Suprapubic skin (tissue), 4 donors: ENCODE measurements at places on chromosomes 12 and 14. TPM values are rescaled to one million over a fixed set of nuclear protein-coding genes. Genes with fewer than 3 reads are reported as not detected.

RILPL2 gene
- total RNA-seq: 3.2 TPM

DNA sequence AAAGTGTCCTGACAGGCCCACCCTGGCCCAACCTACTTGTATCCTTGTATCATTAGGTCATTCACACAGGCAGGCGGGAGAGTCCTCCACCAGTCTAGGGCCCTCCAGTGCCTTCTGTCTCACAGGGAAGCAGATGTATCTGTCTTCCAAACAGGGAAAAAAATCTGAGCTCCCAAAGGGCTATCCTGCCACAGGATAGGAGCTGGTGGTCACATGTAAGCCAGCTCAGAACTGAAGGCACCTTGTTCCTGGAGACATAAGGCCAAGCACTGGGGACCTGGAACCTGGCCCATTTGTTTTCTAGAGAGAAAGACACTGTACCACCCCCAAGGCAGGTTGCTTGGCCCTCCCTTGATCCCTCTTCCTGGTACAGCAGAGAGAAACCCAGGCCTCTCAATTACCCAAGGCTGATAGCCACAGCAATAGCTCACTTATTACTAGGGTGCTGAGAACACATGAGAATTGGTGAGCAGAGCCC lies 19.4 kb upstream of the PLEKHH1 start:
- DNase-seq: no peak
- H3K4me1 ChIP-seq: peaks cover 24% of the 10 kb centered on the region
- no peaks in the 10 kb centered on the region for H3K36me3 ChIP-seq
- no peak overlapping the region for H3K4me3 ChIP-seq

- H3K27ac ChIP-seq: no peak overlapping the region
- DNase-seq: no peak
- no peaks in the 10 kb centered on the region for H3K27me3 ChIP-seq
- no peaks in the 10 kb centered on the region for H3K36me3 ChIP-seq
- H3K4me3 ChIP-seq: no peak overlapping the region
Observed at GRCh38 chr14:61121355-61121787, 140.3 kb downstream of the SLC38A6 start.

GRCh38 chr14:86505808-86506207 lies 975.9 kb downstream of the FLRT2 start:
- DNase-seq: no peak
- H3K4me3 ChIP-seq: no peak overlapping the region
- no peaks in the 10 kb centered on the region for H3K27me3 ChIP-seq
- no peaks in the 10 kb centered on the region for H3K4me1 ChIP-seq
- no peak overlapping the region for H3K27ac ChIP-seq
- H3K36me3 ChIP-seq: no peaks in the 10 kb centered on the region

DNA sequence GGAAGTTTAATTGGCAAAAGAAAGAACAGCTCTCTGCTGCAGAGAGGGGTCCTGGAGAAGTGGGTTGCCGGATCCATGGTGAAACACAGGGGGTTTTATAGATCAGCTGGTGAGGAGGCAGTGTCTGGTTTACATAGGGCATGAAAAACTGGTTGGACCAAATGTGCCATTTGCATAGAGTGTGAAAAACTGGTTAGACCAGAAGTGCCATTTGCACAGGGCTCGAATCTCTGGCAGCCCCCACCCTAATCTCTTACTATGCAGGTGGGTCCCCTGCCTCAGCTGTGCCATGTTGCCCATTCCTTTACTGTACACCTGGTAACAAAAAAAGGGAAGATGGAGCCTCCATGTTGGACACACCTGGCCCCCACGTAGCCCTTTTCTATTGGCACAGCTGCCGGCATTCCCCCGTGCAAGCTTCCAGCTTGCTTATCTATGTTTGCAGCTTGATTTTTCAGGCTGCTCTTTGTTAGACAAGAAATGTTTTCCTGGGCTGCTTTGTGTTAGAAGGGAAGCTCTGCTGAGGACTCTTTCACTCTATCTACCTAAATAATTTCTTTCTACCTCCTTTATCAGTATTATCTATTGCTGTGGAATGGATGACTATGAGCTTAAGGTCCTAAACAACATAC lies 61.1 kb upstream of the TMEM132D start:
- DNase-seq: no peak

DNA sequence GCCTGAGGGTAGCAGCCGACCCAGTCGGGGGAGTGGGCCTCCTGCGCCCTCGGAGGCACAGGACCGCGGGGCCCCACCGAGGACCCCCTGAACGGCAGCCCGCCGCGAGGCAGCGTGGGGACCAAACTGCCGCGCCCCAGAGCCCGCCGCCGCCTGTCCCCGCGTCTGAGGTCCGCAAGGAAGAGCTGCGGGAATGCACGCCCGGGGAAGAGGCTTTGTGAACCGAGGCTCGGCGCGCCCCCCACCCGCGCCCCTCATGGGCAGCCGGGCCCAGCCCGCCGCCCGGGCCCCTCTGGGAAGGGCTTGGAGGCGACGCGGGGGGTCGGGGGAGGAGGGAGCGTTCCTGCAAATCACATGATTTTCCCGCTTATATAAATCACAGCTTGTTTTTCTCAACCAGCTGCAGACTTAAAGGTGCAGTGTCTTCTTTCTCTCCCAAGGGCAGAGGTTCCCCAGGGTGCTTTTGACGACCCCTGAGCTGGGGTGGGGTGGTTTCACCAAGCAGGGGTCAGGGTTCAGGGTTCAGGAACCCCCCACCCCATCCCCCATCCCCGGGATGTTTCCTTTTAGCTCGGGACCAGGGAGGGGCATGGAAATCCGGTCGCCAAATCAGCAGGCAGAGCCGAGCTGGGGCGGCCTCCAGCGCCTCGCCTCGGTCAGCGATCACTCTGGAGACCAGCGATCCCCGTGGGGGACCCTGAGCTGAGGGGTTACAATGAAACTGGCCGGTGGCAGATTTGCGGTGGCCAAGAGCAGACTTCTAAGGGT lies 44.7 kb upstream of the ATP23 start:
- H3K27ac ChIP-seq: peak overlapping the region; percentile 92
- peaks cover 78% of the 10 kb centered on the region for H3K4me1 ChIP-seq
- H3K36me3 ChIP-seq: no peaks in the 10 kb centered on the region
- H3K27me3 ChIP-seq: no peaks in the 10 kb centered on the region
- peak overlapping the region; percentile 52 for H3K4me3 ChIP-seq

DNA sequence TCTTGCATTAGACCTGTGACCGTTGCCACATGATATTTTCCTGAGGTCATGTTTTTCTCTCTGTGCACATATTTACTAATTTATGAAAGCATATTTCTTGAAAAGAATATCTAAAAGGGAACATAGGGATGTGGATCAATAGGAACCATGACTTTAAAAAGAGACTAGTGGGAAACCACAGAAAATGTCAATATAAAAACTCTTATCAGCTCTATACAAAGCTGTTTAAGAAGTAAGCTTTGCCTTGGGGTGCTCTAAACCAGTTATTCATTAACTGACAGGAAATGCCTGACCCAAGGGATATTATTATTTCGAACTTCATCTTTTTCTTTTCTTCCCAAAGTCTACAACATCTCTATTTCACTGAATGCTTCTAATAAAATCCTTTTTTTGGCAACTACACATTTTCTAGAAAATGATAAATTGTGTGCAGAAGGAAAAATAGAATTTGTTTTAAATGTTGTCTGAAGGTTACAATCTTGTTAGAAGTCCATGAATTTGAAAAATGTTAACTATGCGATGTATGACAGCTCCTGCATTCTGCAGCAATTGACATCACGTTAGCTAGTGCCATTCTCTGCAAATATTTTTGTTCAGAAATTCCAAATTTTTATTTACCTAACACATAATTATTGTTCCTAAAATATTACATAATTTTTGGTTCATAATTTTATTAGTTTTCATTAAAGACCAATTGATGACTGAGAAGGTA lies 345.0 kb downstream of the SLC16A7 start:
- H3K27ac ChIP-seq: no peak overlapping the region
- no peaks in the 10 kb centered on the region for H3K4me1 ChIP-seq
- H3K36me3 ChIP-seq: no peaks in the 10 kb centered on the region

GRCh38 chr14:36655963-36656686 lies 5.5 kb upstream of the PAX9 start:
- H3K27me3 ChIP-seq: peaks cover 100% of the 10 kb centered on the region
- H3K4me1 ChIP-seq: peaks cover 37% of the 10 kb centered on the region
- H3K4me3 ChIP-seq: peak overlapping the region; percentile 32
- H3K27ac ChIP-seq: no peak overlapping the region

MYO1H gene
- 0.38 TPM for total RNA-seq

NELL2 gene
- 4.7 TPM for total RNA-seq

GRCh38 chr12:9721394-9722092 lies 11.4 kb downstream of the CLECL1 start:
- no peak overlapping the region for H3K4me3 ChIP-seq
- H3K36me3 ChIP-seq: no peaks in the 10 kb centered on the region
- H3K4me1 ChIP-seq: no peaks in the 10 kb centered on the region
- DNase-seq: no peak
- no peaks in the 10 kb centered on the region for H3K27me3 ChIP-seq

PAPLN gene
- 15.9 TPM for total RNA-seq

LMNTD1 gene
- total RNA-seq: not detected

MDM2 gene
- total RNA-seq: 70.3 TPM

DNA sequence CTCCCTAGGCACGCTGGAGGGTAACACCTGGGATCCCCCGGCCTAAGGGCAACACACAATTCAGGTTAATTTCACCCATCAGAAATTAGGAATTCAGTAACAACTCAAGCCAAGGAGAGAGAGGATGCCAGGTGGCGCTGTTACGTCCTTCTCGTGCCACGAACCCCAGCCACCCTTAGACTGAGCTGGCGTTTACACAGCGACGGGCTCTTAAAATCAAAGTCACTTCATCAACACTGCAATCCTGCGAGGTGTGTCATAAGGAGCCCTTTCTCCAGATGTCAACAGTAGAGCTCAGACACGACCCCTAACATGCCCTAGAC lies 110.6 kb upstream of the TMEM132D start:
- no peak for DNase-seq
- no peak overlapping the region for H3K4me3 ChIP-seq
- peaks cover 77% of the 10 kb centered on the region for H3K27me3 ChIP-seq
- no peak overlapping the region for H3K27ac ChIP-seq

SDSL gene
- total RNA-seq: 0.56 TPM

RBM23 gene
- 92.6 TPM for total RNA-seq

DNA sequence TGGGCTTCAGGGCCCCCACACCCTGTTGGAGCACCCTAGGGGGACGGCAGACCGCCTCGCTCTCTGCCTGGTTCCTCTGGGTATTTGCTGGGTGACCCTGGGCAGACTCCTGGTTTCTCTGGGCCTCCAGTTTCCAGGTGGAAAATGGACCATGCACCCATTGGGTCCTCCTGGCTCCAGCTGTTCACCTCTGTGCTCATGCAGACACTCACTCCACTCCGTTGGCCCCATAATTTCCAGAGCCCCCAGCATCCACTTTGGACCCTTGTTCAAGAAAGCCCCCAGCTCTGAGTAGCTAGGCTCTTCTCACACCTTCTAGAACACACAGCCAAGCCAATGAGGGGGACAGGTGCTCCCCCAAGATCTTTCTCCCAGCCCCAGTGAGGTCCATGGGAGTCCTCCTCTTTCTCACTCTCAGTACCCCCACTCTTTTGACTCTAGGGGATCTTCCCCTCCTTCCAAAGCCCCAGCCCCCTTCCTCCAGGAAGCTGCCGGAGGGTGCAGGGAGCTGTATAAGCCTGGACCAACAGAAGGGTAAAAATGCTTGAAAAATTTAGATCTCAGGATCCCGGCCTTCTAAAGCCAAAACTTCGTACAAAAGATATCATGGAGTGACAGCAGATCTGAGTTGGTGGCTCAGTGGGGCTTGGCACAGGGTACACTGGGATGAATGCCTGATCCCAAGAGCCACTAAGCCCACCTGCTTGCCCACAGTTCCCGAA lies 174.8 kb upstream of the RTL1 start:
- no peak for DNase-seq
- no peaks in the 10 kb centered on the region for H3K36me3 ChIP-seq
- H3K27ac ChIP-seq: no peak overlapping the region
- peaks cover 14% of the 10 kb centered on the region for H3K4me1 ChIP-seq
- peaks cover 57% of the 10 kb centered on the region for H3K27me3 ChIP-seq

TSPAN8 gene
- total RNA-seq: 33.6 TPM

DNA sequence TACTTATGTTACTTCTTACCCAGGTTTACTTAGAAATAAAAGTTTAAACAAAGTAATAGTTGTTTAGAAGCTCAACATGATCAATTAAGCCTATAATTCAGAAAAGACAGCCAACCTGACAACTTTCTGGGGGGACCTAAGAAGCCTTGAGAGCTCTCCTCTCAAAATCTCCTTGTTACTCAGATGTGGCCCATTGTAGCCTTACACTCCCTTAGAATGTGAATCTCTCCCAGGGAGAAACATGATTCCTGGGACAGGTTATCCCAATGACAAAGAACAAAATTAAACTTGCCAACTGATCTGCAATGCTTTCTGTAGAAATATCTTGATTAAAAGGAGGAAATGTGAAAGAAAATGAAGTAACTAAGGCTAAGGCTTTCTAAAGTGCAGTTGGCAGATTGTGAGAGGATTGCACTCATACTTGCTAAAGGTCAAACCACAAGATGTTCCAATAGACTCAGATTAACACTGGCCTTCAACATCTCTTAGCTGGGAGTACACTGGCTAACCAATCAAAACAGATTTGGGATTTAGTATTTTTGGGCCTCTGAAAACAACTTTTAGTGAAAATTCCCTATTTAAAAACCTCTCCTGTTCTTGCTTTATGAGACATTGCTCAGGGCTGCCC lies 72.3 kb upstream of the TMX1 start:
- no peak overlapping the region for H3K4me3 ChIP-seq
- H3K36me3 ChIP-seq: no peaks in the 10 kb centered on the region
- DNase-seq: no peak
- no peaks in the 10 kb centered on the region for H3K27me3 ChIP-seq
- peak overlapping the region; percentile 70 for H3K27ac ChIP-seq

- H3K27me3 ChIP-seq: no peaks in the 10 kb centered on the region
- H3K36me3 ChIP-seq: peaks cover 87% of the 10 kb centered on the region
- no peak for DNase-seq
- no peak overlapping the region for H3K4me3 ChIP-seq
- H3K27ac ChIP-seq: no peak overlapping the region
- H3K4me1 ChIP-seq: no peaks in the 10 kb centered on the region
Observed at GRCh38 chr12:132806857-132807256, 21.8 kb downstream of the GOLGA3 start.

PTPRQ gene
- 0.30 TPM for total RNA-seq

TAC3 gene
- not detected for total RNA-seq

ADAMTS20 gene
- not detected for total RNA-seq

DNA sequence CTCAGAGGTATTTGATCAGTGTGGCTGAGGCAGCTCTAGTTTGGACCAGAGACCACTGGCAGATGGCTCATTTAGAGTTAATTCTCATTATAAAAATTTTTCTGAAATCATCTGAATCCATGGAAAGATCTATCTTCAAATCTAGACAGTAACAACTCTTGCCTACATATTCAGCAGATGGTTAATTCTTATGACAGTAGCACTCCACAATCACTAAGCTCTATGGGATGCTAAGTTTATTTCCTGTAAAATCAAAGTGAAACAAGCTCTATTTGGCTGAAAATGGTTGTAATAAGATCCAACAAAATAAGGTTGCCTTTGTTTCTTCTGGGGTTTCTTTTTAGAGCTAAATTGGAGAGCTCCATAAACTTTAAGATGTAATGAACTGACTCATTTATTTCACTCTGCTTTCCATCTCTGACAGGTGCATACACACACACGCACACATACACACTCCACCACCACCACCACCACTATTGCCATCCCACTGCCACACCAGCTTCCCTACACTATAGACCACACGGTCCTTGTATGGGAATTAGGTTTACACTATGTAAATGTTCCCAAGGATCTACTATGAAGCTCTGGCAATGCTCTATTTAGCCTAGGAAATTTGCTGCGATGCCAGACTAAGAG lies 293.1 kb downstream of the RPAP3 start:
- DNase-seq: no peak
- no peak overlapping the region for H3K4me3 ChIP-seq
- no peaks in the 10 kb centered on the region for H3K27me3 ChIP-seq
- no peak overlapping the region for H3K27ac ChIP-seq
- no peaks in the 10 kb centered on the region for H3K4me1 ChIP-seq
- no peaks in the 10 kb centered on the region for H3K36me3 ChIP-seq
